ENCODE measurements at places on chromosomes 12 and 14.

DNA sequence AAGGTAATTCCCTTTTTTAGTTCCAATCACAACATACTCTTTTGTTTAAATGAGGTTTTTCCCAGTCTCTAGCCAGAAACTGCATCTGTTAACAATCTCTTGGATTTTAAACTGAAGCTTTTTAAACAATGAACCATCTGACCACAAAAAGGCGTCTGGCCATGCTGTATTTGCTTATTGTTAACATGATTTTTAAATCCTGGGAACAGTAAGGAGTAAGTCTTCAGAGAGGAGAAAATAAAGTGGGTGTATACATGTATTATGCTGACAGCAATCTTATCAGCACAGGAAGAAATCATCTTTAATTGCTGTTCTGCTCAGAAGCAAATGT lies 106.2 kb downstream of the DAAM1 start:
- no peak for DNase-seq

DNA sequence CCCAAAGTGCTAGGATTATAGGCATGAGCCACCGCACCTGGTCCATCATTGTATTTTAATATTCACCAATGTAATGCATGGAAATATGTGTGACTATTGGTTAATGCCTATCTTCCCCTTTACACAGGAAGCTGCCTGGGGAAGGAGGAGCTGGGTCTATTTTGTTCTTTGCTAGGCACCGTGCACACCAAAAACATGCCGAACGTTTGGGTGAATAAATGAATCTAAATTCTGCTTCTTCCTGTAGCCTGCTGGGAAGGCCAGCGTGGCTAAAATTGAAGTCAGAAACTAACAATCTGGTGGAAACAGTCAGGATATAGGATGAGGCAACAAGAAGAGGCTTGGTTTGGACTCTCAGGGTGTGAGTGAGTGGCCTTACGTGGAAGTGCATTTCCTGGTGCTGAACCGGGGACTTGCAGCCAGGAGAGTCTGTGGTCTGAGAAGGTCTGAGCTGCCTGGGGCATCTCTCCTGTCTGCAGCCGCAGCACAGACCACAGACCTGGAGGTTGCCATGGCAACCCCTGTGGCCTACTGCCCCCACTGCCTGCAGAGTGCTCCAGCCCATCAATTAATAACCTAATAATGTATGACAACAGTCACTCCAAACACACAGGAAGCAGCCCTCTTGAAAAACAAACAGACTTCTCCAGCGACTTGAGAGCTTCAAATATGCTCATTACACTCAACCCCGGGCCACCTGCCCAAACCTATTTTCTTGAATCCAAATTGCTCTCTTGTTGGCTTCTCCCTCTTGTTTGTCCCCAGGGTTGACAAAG lies 5.5 kb upstream of the GPR68 start:
- peak; percentile 89 for DNase-seq

- no peak for DNase-seq
Observed at GRCh38 chr12:97967831-97968230, 505.2 kb downstream of the RMST start.

- no peak for DNase-seq
Observed at GRCh38 chr14:51008446-51008845, 64.2 kb upstream of the PYGL start.

DNA sequence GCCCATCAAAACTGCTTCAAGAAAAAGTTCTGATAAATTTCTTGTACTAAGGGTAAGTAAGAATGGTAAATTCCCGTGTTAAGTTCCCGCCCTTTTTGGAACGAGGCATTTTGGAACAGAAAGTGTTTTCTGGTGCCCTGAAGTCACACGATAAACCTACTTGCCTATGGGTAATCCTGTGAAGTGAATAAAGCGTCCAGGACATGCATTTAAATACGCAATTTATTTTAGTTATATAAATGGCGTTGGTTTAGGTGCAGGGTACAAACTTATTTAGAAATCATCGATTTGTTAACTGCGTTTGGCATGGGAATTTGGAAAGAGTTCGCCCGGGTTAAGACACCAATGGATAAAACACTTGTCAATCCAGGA lies 715 bp upstream of the RAP1B start:
- peak; percentile 76 for DNase-seq

- no peak for DNase-seq
Observed at GRCh38 chr12:81492131-81492720, 266.9 kb downstream of the PPFIA2 start.

GRCh38 chr14:99146616-99147365 lies 125.2 kb downstream of the BCL11B start:
- DNase-seq: no peak

All from activated CD4-positive, alpha-beta T cell treated with anti-CD3 and anti-CD28 coated beads, Interleukin-2, amount 10 ng/mL, durations not matched to agents 24 days and 14 days (primary cell).